B cell (primary cell): ENCODE measurements at places on chromosomes 1 and 21. TPM values are rescaled to one million over a fixed set of nuclear protein-coding genes. Genes with fewer than 3 reads are reported as not detected.

Gene S100A5
- not detected in 2 replicates for total RNA-seq

GRCh38 chr1:245578771-245579170 is 424.0 kb downstream of the KIF26B start:
- no peaks in the 10 kb centered on the region for H3K36me3 ChIP-seq
- no peaks in the 10 kb centered on the region for H3K4me1 ChIP-seq
- DNase-seq, result no peak
- H3K27me3 ChIP-seq, result no peaks in the 10 kb centered on the region
- H3K27ac ChIP-seq, result no peak overlapping the region

DNA sequence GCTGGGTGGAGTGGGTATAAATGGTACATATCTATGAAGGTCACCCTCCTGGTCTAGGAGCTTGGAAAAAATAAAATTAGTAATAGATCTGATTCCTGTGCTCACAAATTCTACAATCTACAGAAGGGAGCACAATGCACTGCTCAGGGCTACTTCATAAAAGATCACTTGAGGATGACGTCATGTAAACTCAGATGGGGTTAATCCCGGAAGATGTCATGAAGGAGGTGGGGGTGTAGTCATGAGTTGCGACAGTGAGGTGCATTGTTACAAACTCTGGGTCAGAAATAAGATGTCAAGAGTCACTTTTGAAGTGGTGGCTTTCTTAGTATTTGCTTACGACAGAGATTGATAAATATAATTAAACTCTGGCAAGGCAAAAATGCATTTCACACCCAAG is 68.2 kb downstream of the LHX9 start:
- DNase-seq, result no peak
- H3K27me3 ChIP-seq, result no peaks in the 10 kb centered on the region
- H3K36me3 ChIP-seq, result no peaks in the 10 kb centered on the region
- H3K4me1 ChIP-seq, result no peaks in the 10 kb centered on the region
- no peak overlapping the region for H3K27ac ChIP-seq

- H3K27me3 ChIP-seq, result no peaks in the 10 kb centered on the region
- H3K27ac ChIP-seq, result no peak overlapping the region
- no peaks in the 10 kb centered on the region for H3K4me1 ChIP-seq
- H3K36me3 ChIP-seq, result no peaks in the 10 kb centered on the region
- DNase-seq, result no peak
These were observed 98.4 kb upstream of the TNR start for GRCh38 chr1:175841738-175842187.

DNA sequence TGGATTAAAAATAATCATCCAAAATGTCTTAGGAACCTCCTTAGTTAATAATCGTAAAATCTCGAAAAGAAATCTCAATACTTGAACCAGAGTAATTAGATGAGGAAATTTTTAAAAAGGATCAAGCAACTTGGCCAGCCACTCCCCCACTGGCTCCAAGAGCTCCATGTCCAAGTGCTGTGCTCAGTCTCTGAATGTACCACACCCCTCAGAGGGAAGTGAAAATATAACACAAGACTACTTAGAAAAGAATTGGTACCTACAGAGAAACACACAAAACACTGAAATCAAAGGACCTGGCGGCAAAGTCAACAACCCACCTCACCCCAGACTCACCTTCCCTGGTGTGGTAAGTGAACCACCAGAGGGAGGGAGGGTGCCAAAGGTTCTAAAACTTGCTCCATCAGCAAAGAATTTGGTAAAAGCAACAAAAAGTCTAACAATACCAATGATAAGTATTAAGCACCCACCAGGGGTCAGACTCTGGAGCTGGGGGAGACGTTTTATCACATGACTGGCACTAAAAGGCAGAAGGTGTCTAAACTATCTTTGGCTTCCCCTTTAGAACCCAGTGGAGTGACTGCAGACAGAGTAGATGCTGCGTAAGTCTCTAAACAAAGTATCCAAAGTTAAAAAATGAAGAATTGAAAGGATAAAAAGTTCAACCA is 14.0 kb downstream of the LBR start:
- H3K4me3 ChIP-seq, result no peak overlapping the region
- no peaks in the 10 kb centered on the region for H3K27me3 ChIP-seq
- peak; percentile 51 for DNase-seq
- peaks cover 11% of the 10 kb centered on the region for H3K4me1 ChIP-seq
- H3K36me3 ChIP-seq, result peaks cover 89% of the 10 kb centered on the region
- peak overlapping the region; percentile 65 for H3K27ac ChIP-seq

- no peaks in the 10 kb centered on the region for H3K4me1 ChIP-seq
- no peak overlapping the region for H3K27ac ChIP-seq
These were observed 94.3 kb downstream of the RIPK4 start for GRCh38 chr21:41672543-41672915.

DNA sequence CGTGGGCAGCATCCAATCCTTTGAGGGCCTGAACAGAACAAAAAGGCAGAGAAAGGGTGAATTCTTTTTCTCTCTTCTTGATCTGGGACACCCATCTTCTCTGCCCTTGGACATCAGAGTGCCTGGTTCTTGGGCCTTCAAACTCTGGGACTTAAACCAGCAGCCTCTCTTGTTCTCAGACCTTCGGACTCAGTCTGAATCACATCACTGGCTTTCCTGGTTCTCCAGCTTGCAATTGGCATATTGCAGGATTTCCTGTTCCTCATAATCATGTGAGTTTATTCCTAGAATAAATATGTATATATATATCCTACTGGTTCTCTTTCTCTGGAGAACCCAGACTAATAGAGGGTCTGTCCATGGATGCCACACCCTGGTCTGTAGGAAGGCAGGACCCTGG is 16.3 kb upstream of the TENT5C start:
- no peak overlapping the region for H3K4me3 ChIP-seq
- no peak overlapping the region for H3K27ac ChIP-seq
- no peak for DNase-seq
- no peaks in the 10 kb centered on the region for H3K27me3 ChIP-seq
- no peaks in the 10 kb centered on the region for H3K36me3 ChIP-seq

GRCh38 chr1:96544051-96544830 is 177.3 kb upstream of the PTBP2 start:
- H3K4me3 ChIP-seq, result no peak overlapping the region
- H3K27me3 ChIP-seq, result no peaks in the 10 kb centered on the region
- DNase-seq, result no peak
- no peaks in the 10 kb centered on the region for H3K36me3 ChIP-seq
- H3K4me1 ChIP-seq, result no peaks in the 10 kb centered on the region

- H3K4me3 ChIP-seq, result no peak overlapping the region
- H3K27ac ChIP-seq, result no peak overlapping the region
- DNase-seq, result no peak
- no peaks in the 10 kb centered on the region for H3K36me3 ChIP-seq
- no peaks in the 10 kb centered on the region for H3K4me1 ChIP-seq
These were observed 1010.1 kb upstream of the B3GALT2 start for GRCh38 chr1:194196562-194196961.

DNA sequence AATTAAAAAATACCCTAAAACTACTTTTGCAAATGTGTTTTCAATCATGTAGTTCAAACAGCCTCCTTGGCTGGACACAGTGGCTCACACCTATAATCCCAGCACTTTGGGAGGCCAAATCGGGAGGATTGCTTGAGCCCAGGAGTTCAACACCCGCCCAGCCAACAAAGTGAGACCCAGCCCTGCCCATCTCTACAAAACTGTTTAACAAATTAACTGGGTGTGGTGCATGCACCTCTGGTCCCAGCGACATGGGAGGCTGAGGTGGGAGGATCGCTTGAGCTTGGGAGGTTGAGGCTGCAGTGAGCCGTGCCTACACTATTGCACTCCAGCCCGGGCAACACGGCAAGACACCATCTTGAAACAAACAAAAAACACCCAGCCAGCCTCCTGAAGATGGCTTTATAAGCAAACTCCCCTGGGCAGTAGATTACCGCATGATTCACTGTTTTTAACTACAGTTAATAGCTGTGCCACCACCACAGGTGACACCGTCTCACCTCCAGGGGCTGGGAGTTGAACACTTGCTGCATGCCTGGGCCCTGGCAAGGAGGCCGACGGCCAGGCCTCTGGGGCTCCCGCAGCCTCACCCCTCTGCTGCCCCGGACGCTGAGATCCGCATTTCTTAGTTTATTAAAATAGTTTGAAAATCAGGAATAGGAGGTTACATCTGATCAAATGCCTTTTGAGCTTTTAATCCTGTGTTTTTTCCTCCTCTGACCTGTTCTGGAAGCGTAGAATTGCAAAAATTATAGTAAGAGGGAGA is 16.2 kb downstream of the PTTG1IP start:
- no peaks in the 10 kb centered on the region for H3K27me3 ChIP-seq
- no peak overlapping the region for H3K27ac ChIP-seq
- H3K36me3 ChIP-seq, result peaks cover 72% of the 10 kb centered on the region
- DNase-seq, result no peak
- H3K4me3 ChIP-seq, result no peak overlapping the region
